ENCODE measurements at places on chromosomes 12 and 14.
A peak's percentile ranks its signal among the peaks of the same experiment; 100 is the strongest.

DNA sequence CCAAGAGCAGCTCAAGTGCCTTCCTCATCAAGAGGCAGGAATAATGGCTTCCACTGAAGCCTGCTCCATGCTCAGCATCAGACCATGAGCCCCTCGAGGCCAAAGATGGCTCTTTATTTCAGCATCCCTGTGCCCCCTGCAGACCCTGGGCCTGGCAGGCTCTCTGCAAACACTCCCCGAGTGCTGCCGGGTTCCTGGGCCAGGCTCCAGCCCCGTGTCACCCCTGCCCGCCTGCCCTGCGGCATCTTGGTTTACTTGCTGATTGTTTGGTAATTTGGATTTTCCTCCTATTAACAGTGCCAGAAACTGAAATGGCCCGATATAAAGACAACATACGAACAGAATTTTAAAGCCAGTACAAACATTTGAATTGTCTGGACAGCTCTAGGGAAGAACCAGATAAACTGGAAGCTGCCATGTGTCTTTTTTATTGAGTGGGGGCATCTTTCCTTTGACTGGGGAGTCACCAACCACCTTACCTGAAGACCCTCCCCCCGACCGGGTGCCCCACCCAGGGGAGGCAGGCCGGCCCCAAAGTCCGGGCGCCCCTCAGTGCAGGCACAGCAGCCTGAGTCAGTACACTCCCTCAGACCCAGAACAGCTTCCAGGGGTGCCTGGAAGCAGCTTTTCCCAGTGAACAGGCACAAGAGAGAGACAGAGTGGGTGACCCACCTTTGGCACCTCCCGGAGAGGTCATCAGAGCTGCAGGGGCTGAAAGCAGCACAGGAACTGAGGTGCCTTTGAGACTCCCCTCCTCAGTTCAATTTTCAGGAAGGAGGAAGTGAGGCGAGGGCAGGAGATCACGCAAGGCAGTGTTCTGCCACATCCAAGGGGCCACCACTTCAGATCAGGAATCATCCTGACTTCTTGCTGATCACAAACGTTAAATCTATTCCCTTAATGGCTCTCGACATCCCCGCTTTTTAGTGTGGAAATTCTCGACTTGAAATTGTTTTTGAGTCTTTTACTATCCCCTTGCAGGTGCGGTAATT is 30.6 kb downstream of the ITPK1 start:
- no peak for DNase-seq

- no peak for DNase-seq
Measured at GRCh38 chr14:77120771-77121743, 20.5 kb downstream of the ZDHHC22 start.

DNA sequence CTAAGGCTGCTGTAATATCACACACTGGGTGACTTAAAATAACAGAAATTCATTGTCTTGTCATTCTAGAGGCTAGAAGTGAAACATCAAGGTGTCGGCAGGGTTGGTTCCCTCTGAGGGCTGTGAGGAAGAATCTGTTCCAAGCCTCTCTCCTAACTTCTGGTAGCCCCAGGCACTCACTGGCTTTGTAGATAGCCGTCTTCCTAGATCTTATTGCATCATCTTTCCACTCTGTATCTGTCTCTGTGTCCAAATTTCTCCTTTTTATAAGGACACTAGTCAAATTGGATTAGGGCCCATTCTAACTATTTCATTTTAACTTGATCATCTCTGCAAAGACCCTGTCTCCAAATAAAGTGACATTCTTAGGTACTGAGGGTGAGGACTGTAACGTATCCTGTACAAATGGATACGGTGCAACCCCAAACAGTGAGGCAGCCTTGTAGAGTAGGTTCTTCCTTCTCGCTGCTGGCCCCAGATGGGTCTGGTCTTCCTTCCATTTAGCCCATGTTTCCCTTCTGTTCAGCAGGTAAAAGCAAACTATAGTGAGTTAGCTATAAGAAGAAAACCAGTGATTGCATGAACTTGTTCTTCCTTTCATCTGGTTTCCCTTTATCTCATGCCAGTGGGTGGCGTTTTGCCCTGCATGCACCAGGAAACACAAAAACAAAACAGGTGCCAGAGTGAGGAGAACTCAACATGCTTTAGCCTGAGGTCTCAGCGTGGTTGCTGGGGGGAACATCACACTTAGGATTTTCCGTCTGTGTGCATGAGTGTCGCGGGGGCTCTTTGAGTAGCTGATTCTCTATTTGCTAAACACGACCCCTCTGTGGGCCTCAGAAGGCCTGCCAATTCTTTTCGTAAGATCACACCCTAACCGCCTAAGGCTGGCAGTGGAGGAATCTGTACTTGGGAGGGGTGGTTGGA is 19.5 kb downstream of the TTC9 start:
- no peak for DNase-seq

GRCh38 chr12:92216092-92216491 is 70.4 kb upstream of the BTG1 start:
- DNase-seq, result no peak

GRCh38 chr14:60573943-60574495 is 65.1 kb downstream of the SIX6 start:
- DNase-seq, result no peak

- DNase-seq, result peak; percentile 33
Measured at GRCh38 chr12:51521554-51522276, 69.3 kb upstream of the SCN8A start.

- no peak for DNase-seq
Measured at GRCh38 chr14:101026341-101026740, 122.8 kb upstream of the RTL1 start.

GRCh38 chr14:75723716-75724115 is 62.7 kb downstream of the TTLL5 start:
- no peak for DNase-seq

GRCh38 chr12:21073822-21074460 is 57.1 kb upstream of the SLCO1B1 start:
- DNase-seq, result no peak

DNA sequence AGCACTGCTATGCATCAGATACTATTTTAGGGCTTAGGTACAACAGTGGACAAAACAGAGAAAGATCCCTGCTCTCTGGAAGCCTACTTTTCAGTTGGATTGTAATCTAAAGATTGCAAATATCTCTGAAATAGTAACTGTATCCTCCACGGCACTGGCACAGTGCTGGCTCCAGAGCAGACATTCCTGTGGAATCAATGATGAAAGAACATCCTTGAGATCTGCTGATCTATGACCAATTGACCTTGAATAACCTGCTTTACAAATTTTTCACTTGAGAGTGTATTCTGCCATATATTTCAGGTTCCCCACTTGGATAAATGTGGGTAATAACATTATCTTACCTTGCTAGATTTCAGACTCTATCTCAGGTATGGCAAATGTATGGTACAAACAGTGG is 3.2 kb downstream of the STAB2 start:
- DNase-seq, result no peak

DNA sequence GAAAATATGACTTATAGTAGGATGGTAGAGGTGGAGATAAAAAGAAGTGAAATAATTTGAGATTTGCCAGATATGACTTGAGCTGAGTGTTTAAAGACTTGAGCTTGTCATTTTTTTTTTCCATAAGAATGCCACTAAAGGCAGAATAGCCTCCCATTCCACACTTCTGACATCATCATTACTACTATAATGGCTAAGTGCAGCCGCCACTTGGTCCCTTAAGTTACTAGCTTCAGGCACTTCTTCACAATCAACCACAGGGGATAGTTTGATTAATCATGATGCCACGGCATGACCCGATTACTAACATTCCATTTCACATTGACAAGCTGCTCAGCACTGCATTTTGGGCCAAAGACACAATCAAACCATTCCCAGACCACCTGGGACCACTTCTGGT is 127.9 kb downstream of the EFCAB11 start:
- DNase-seq, result no peak
